GM18507 (cell line): ENCODE measurements at places on chromosomes 5 and 9.

GRCh38 chr5:56854920-56855319 is 39.6 kb downstream of the MAP3K1 start:
- no peak for DNase-seq

DNA sequence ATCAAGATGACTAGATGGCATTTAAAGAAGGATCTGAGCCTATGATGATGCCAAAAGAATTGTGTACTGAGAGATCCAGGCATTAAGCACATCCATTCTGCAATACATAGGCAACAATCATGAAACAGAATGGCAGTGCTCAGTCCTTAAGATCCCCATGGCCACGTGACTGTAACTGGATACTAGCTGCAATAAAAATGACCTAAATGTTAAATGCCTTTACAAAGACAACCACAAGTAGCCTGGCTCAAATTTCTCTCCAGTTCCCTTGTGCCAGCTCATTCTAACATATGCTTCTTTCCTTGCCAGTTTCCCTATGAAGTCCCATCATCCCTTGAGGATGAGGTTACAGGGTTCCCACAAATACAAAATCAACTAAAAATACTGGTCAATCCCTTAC is 148.3 kb upstream of the GHR start:
- DNase-seq: no peak

- no peak for DNase-seq
Observed at GRCh38 chr9:72464857-72465592, 56.4 kb upstream of the TMC1 start.

- no peak for DNase-seq
Observed at GRCh38 chr9:15211815-15212495, 95.1 kb downstream of the TTC39B start.

DNA sequence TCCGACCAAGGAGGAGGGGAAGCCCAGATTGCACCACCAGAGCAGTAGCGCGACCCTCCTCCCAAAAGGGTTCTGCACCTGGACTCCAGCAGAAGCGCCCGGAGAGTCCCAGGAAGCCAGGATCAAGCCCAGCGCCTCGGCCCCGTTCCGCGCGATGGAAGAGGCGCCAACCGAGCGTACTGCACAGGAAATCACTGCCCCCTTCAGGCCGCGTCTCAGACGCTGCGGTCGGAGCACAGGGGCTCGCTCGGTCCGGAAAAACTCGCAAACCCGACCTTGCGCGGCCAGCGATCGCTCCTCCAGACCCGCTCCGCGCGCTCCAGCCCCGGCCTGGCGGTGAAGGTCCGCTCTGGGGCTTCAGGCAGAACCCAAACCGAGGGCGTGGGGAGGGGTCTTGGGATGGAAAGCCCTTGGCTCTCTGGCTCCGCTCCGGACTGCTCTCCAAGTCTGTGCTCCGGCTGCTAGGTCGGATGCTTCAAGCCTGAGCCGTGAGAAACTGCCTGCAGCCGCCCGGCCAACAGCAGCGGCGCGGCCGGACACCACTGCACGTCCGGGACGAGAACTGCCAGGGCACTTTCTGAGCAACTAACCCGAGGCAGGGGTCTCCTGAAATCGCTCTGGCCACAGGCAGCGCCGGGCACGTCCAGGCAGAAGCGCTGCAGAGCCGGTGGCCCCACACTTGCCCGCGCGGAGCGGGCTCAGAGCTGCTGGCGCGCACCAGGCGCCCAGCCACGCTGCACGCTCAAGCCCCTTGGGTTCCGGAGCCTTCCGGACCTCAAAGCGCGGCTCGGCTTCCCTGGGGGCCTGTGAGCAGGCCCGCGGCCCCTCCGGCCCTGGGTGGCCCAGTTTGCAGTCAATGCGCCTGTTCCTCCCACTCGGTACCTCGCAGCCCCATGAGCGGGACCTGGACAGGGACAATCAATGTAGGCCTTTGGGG is 1.3 kb downstream of the GABBR2 start:
- no peak for DNase-seq

- no peak for DNase-seq
Observed at GRCh38 chr5:82817897-82818676, 259.1 kb downstream of the TMEM167A start.

GRCh38 chr9:133032171-133032570 is 1.4 kb downstream of the GTF3C5 start:
- no peak for DNase-seq

DNA sequence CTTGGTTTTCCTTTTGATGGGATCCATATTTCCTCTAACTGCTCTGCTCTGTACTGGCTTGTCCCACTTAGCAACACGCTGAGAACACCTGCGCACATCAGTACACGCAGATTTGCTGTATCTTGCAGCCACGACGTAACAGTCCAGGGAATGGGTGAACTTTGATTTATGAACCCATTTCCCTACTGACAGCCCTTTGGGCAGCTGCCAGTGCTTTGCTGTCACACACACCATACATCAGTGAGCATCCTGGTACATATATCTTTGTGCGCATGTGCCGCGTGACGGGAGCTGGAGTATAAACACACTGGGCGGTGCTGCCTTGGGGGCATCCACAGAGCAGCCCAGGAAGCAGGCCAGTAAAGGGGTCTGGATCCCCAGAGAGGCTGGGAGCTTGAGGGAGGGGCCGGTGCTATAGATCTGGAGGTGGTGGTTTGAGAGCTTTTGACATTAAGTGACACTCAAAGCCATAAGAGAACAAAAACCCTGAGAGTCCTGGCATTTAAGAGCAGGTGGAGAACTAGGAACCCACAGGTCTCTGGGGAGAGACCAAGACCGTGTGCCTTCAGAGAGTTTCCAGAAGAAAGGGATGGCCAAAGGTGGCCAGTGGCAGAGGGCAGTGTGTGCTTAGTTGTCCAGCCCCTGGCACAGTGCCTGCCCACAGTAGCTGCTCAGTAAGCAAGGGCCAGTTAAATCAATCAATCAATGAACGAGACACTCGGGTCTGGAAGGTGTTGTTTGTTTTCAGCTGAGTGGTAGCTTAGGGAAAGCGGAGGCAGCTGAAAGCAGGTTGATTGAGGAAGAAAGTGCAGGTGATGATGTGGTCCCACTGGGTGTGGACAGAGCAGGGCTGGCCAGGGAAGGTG is 53.7 kb downstream of the LMX1B start:
- DNase-seq: no peak

DNA sequence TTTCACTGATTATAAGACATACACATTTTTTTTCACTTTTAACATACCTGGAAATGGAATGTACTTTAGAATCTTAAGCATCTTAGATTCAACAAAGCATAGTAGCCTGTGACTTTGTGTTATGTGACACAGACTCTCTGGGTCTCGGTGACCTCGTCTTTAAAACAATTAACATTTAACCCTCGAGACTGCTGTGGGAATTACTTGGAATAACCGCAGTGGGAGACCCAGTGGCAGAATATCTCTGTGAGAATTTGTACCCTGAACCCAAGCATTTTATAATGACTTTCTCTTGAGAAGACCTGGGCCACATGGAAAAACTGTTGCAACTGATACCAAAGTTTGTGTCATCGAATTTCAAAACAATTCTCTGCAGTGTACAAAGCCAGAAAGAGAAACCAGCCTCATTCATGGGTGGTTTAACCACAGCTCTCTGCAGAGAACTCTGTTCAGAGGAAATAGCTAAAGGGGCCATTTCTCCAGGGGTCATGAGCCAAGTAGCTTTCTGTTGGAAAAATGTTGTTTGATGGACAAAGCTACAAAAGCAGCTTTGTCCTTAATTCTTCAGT is 10.0 kb upstream of the RETREG1 start:
- no peak for DNase-seq

GRCh38 chr9:78011049-78011448 is 20.6 kb downstream of the GNAQ start:
- no peak for DNase-seq

DNA sequence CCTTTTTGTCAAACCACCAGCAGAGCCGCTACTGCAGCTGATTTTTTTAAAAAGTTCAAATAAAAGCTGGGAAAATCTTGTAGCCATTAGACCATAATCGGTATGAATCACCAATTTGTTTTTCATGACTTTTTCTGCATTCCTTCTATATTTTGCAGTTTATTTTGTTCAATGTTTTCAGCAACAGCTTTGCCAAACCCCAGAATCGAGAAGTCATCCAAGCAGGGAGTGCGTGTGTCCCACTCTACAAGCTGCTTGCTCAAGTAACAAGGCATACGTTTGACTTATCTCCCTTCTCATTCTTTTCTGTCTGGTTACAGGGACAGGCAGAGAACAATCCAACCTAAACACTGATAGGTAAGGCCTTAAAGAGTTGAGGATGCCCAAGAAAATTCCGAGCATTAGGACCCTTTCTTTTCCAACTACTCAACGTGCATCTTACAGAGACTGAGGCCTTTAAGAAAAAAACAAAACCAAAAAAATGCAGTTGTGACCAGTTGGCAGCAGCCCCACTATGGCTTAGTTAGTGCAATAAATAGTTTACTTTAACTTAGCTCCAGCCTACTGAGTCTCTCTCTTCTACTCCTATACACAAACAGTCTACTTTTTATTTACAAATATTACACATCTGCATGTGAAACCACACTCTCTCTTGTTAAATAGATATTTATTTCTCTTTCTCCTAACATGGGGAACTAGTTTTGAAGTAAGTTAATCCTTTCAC is 134.7 kb upstream of the SLIT3 start:
- no peak for DNase-seq

- DNase-seq: no peak
Observed at GRCh38 chr9:137544176-137544760, 5.9 kb downstream of the PNPLA7 start.

GRCh38 chr9:20838218-20838617 is 154.2 kb downstream of the FOCAD start:
- DNase-seq: no peak

GRCh38 chr9:75152416-75152815 is 64.1 kb downstream of the OSTF1 start:
- DNase-seq: no peak

DNA sequence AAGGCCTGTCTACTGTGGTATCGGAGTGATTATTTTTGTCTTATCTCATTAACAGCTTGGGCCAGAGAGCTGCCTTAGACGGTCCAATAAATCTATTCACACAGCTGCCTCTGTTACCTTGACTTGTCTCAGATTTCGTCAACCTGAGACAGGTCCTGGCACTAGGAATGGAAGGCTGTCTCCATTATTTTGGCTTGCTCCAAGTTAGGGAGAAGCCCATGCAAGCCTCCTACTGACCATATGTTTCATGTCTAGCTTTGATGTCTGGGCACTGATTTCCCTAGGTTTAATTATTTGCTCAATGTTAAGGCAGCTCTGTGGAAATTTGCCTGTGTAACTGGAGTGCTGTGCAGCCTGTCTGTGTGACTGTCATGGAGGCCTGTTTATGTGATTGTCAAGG is 12.4 kb upstream of the RALGPS1 start:
- no peak for DNase-seq

- no peak for DNase-seq
Observed at GRCh38 chr9:119284118-119284517, 85.1 kb downstream of the BRINP1 start.

- no peak for DNase-seq
Observed at GRCh38 chr9:126509718-126510117, 104.0 kb upstream of the LMX1B start.

GRCh38 chr5:74148321-74148720 is 492.2 kb downstream of the ENC1 start:
- DNase-seq: no peak

DNA sequence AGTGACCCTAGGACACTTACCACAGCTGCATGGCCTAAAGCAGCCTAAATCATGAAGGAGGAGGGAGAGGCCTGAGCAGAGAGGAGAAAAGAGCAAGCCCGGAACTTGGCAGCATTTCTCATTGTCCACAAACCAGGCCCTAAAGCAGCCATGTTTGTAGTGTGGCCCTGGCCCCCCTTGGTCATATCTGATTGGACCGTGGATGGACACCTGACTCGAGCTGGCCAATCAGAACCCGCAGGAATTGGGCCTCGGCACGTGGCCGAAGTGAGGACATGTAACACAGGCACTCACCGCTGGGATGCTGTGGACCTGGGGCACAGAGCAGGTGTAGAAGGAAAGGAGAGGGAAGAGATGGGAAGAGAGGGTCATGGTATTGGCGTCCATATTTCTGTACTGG is 56.9 kb downstream of the ASS1 start:
- no peak for DNase-seq

- no peak for DNase-seq
Observed at GRCh38 chr5:91255396-91256141, 127.5 kb downstream of the ARRDC3 start.

- DNase-seq: no peak
Observed at GRCh38 chr9:90012949-90013348, 408.1 kb downstream of the GADD45G start.

GRCh38 chr9:7238247-7238637 is 480.5 kb downstream of the KDM4C start:
- DNase-seq: no peak

DNA sequence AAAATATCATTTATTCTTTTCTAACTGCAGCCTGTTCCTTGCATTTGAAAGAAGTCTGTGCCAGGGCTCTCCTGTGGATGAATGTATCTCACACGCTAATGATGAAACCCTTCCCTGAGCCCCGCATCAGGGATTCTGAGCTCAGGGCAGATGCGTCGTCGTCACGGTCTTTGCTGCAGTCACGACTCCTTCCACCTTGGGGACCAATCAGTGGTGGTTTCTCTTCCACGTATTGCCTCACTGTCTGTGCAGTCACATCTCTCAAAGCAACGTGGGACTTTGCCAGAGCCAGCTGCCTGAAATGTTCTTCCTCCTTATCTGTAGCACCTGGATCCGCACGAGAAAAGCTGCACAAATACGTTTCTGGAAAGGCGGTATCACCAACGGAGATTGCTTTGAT is 13.9 kb upstream of the UBE2QL1 start:
- no peak for DNase-seq
